ENCODE measurements at places on chromosomes 1 and 21. TPM values are rescaled to one million over a fixed set of nuclear protein-coding genes. Genes with fewer than 3 reads are reported as not detected.

Gene LRRIQ3
- polyA plus RNA-seq = 2.8 TPM

Gene FAM72A
- 4.6 TPM for polyA plus RNA-seq

Gene SPRR2A
- not detected for polyA plus RNA-seq

Gene GLIS1
- polyA plus RNA-seq = 4.8 TPM

Gene RGS18
- 2.2 TPM for polyA plus RNA-seq

Gene DNAJC16
- polyA plus RNA-seq = 31.6 TPM

DNA sequence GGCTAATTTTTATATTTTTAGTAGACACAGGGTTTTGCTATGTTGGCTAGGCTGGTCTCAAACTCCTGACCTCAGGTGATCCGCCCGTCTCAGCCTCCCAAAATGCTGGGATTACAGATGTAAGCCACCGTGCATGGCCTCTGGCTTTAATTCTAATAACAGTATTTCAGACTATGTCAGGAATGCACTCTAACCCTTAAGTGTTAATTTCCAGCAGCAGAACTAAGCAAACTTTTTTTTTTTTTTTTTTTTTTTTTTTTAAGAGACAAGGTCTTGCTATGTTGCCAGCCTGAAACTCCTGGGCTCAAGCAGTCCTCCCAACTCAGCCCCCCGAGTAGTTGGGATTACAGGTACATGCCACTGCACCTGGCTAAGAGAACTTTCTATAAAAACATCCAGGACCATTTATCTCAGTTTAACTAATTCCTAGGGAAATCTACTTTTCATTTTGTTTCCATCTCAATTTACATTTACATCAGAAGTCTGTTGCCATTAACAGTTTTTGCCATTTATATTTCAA is 6.5 kb downstream of the DCAF8 start:
- no peak for DNase-seq

DNA sequence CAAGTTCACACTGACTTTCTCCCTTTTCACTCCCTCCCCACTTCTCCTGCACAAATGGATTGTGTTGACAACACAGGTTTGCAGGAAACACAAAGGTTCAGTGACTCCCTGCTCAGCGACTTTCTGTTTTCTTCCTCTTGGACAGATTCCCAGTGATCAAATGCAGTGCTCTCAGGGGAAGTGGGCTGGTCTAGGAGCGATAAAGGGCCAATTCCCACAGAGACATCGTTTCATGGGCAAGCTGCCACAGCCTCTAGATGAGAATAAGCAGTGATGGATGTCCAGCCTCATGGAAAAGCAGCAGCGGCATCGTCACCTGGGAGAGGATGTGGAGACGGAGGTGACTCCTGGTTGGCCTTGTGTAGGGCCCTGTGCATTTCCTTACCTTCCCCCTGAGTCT is 30.6 kb downstream of the FYB2 start:
- peak; percentile 25 for DNase-seq

GRCh38 chr1:224106568-224107281 is 7.2 kb upstream of the FBXO28 start:
- DNase-seq = no peak

- no peak for DNase-seq
Observed at GRCh38 chr1:12553963-12554362, 64.0 kb downstream of the DHRS3 start.

- no peak for DNase-seq
Observed at GRCh38 chr1:41868241-41868998, 50.3 kb downstream of the HIVEP3 start.

DNA sequence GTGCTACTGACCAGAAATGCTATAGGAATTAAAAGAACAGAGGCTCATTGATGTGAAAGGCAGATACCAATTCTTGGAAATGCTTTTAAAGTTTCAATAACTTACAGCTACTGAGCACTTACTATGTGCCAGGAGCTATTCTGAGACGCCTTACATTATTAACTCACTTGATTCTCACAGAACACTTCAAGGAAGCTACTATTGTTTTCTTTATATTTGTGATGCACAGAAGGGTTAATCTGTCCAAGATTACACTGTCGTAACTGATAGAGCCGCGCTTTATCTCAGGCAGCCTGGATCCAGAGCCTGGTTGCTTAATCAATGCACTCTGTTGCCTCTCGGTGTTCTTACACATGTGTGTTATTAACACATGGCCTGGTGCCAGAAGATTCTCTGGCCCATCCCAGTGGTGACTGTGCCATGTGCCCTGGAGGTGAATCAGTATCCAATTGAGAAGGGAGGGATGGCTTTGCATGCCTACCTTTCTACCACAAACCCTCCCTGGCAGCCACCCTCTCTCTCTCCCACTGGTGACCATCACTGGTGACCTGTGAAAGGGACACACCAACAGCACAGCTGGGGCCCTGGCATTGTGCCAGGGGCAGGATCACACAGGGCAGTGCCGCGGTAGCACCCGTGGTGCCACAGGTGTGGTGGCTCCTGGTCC is 8.8 kb downstream of the FMO1 start:
- DNase-seq = no peak

DNA sequence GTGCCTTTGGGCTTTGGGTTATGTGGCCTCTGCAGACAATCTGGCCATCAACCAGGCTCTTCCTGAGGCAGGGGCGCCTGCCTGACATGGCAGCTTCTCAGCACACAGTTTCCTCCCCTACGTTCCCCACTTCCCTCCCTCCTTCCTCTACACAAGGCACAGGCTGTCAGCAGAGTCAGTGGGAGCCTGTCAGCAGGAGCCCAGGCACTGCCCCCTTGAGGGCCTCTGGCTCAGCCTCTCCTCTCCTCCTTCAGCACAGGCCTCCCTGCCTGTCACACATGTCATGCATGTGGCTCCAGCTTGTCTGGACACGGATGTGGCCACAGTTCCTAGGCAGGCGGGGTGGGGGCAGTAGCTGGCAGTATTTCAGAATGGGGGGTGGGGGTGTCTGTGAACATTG is 52.2 kb upstream of the ARTN start:
- no peak for DNase-seq

DNA sequence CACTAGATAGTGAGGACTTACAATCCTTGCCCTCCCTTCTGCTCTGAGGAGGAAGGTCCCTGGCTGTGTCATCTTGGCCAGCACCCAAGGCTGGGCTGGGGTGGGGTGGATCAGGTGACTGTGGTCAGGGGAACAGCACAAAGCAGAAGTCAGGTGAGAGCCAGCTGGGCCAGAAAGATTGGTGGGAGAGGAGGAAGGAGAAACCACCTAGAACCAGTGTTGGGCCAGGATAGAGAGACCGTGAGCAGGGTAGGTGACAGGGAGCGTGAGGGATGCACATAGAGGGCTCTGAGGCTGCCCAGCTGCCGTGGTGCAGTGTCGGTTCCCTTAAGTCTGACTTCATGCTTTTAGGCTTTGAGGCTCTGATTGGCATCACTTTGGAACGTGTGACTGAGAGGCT is 22.7 kb downstream of the NCF2 start:
- DNase-seq = no peak

DNA sequence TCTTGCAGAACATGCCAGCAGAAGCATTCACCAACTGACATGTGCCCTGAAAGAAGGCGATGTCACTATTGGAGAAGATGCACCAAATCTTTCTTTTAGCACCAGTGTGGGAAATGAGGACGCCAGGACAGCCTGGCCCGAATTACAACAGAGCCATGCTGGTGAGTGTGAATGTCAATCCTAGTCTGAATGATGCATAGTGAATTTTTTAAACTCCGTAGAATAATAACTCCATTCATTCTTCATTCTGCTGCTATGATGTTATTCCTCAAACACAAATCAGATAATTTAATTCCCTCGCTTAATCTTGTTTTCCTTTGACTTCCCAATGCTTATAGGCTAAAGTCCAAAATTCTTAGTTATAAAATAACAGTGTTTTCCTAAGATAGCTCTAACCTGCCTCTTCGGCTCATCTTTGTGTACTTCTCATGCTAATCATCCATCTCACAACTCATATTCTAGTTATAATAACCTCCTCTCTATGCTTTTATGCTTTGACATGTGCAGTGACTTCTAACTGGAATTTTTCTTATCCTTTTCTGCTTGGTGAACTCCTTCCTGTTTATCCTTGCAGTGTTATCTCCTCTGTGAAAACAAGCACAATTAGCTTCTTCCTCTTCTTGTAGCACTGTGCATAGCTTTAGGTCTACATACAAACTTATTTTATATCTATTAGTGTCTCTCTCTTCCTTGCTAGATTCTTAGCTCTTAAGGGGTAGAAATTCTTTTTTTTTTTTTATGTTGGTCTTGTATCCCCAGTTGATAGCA is 14.4 kb downstream of the SDCCAG8 start:
- no peak for DNase-seq

GRCh38 chr1:8930116-8930515 is 15.6 kb upstream of the CA6 start:
- no peak for DNase-seq

DNA sequence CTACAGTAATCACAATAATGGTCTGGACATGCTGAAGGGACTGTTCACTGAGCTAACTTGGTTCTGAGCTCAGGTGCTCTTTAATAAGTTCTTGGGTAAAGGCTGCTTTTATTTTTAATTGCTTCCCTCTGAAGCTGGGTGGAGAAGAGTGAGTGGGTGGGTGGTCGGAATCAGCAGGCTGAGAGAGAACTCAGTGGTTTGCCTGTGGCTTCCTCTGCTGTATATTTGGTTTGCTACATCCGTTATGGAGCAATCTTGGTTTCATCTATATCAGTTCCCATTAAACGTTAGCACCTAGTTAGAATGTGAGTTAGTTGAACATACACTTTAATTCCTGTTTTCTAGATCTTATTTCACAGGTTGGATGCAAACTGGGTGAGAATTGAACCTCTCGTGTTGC is 23.3 kb downstream of the CNIH4 start:
- no peak for DNase-seq

- no peak for DNase-seq
Observed at GRCh38 chr1:16286122-16286521, 49.1 kb upstream of the CPLANE2 start.

DNA sequence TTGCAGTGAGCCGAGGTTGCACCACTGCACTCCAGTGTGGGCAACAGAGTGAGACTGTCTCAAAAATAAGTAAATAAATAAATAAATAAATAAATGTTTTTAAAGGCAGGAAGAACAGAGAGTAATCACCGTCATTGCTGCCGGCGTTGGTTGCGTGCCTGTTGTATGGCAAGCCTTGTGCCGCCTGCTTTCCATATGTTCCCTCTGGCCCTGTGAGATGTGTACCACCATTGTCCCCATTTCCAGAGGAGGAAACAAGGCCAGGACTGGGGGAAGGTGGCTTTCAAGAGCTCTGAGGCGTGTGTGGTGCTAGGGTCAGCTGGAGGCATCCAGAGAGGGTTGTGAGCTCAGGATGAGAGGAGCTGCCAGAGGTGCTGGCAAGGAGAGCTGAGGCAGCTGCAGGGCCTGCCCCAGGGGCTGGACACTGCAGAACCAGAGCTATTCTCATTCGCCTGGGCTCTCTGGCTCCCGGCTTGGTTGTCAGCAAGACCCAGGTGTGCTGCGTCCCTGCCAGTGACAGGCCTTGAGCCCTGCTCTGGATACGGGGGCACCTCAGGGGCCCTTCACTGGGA is 5.2 kb upstream of the MARCKSL1 start:
- DNase-seq = no peak

- no peak for DNase-seq
Observed at GRCh38 chr1:43558346-43558841, 27.7 kb downstream of the PTPRF start.

DNA sequence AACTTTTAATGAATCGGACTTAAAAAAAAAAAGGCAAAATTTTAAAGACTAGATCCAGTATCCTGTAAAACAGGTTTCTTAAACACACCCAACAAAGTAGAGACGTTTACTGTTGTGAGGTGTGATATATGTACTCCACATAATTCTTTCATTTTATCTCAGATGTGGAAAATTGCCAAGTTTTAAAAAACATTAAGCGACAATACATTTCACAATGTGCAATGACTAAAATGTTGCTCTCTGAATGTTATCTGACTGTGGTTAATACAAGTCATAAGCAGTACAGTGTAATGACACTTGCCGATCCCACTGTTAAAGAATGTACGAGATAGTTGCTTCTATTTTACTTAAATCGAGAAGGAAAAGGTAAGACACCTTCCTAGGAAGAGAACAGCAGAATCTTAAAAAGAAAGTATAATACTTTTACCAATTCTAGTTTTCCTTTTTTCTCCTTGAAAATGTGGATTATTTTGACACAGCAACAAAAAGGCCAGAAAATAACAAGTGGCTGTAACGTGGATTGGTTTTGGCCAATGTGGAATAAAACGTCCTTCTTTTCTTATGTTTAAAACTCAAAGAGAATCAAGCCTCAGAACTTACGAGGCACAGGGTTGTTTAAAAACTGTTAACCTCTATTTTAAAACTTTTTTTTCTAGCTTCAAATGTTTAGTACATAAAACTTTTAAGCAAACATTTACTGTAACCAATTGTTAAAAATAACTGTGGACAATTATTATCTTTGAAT is 51.4 kb downstream of the TP53BP2 start:
- DNase-seq = no peak

GRCh38 chr21:18602711-18603110 is 199.1 kb upstream of the TMPRSS15 start:
- no peak for DNase-seq

GRCh38 chr1:207315435-207315834 is 6.0 kb upstream of the CD55 start:
- no peak for DNase-seq

GRCh38 chr1:175209493-175209921 is 16.9 kb upstream of the KIAA0040 start:
- DNase-seq = no peak

DNA sequence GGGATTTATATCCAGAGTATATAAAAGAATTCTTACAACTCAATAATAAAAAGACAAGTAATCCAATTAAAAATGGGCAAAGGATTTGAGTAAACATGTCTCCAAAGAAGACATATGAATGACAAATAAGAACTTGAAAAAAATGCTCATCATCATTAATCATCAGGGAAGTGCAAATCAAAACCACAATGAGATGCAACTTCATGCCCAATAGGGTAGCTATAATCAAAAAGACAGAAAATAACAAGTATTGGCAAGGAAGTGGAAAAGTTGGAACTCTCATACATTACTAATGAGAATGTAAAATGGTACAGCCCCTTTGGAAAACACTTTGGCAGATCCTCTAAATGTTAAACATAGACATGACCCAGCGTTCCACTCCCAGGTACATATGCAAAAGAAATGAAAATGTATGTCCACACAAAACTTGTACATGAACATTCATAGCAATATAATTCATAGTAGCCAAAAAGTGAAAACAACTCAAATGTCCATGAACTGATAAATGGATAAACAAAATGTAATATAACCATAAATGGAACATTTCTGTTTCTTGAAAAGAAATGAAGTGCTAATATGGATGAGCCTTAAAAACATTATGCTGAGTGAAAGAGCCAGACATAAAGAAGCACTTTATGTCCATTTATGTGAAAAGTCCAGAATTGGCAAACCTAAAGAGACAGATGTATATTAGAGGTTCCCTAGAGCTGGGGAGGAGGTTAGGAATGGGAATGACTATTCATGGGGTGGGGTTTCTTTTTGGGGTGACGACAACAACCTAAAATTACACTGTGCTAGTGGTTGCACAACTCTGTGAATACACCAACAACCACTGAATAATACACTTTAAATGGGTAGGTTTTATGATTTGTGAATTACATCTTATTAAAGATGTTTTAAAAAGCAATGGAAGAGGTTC is 259.7 kb downstream of the RHOU start:
- no peak for DNase-seq

- no peak for DNase-seq
Observed at GRCh38 chr1:244137276-244137675, 86.2 kb downstream of the ZBTB18 start.

GRCh38 chr21:45999581-46000181 is 18.1 kb downstream of the COL6A1 start:
- no peak for DNase-seq
